Thoracic aorta (tissue), 2 donors: ENCODE measurements at places on chromosomes 5 and 9.

- no peaks in the 10 kb centered on the region for H3K4me1 ChIP-seq
- DNase-seq: no peak
- no peak overlapping the region for H3K27ac ChIP-seq
These were observed 388.7 kb downstream of the EFNA5 start for GRCh38 chr5:107282061-107282460.

DNA sequence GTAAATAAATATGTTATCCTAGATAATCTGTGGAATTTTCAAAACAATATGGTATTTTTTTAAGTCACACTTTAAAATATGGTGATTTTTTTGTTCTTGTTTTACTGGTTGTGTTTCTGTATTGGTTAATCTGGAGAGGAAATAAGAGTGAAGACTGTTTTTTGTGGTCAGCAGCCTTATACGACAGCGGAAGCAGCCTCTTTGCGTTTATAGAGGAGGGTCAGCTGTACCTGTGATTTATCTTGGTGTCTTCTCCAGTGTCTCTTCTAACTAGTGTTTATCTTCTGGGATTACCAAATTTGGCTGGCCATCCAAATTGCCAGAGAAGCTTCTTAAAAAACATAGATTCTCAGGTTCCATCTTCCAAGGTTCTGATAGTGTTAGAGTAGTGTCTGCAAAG, 58.7 kb downstream of the ICE1 start:
- no peaks in the 10 kb centered on the region for H3K4me1 ChIP-seq
- peaks cover 10% of the 10 kb centered on the region for H3K36me3 ChIP-seq
- no peak overlapping the region for H3K27ac ChIP-seq

GRCh38 chr9:123353041-123353440, 3.0 kb upstream of the CRB2 start:
- no peak overlapping the region for H3K4me3 ChIP-seq
- no peaks in the 10 kb centered on the region for H3K4me1 ChIP-seq
- no peaks in the 10 kb centered on the region for H3K36me3 ChIP-seq
- no peaks in the 10 kb centered on the region for H3K27me3 ChIP-seq
- no peak overlapping the region for H3K27ac ChIP-seq

DNA sequence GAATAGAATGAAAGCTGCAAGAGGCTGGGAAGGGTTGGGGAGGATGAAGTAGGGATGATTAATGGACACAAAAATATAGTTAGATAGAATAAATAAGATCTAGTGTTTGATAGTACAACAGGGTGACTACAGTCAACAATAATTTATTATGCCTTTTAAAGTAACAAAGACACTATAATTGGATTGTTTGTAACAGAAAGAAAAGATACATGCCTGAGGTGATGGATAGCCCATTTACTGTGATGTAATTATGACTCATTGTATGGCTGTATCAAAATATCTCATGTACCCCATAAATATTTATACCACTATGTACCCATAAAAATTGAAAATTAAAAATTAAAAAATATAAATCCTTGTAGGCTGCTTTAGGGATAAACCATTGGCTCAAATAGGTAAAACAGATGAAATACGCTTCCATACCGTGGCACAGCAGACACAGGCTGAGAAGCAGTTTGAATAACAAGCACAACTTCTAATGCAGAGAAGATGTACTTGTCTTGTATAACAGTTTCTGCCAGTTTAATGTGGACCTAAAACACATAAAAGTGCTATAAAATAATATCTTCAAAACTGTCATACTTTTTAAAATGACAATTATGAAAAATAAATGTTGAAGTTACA, 34.9 kb downstream of the APBA1 start:
- no peak overlapping the region for H3K4me3 ChIP-seq
- H3K4me1 ChIP-seq: peaks cover 7% of the 10 kb centered on the region
- no peaks in the 10 kb centered on the region for H3K27me3 ChIP-seq
- H3K27ac ChIP-seq: no peak overlapping the region
- no peak for DNase-seq

- H3K27ac ChIP-seq: no peak overlapping the region
- no peaks in the 10 kb centered on the region for H3K36me3 ChIP-seq
- no peak for DNase-seq
- H3K27me3 ChIP-seq: no peaks in the 10 kb centered on the region
- H3K4me3 ChIP-seq: no peak overlapping the region
These were observed 84.2 kb downstream of the MUSK start for GRCh38 chr9:110752766-110753165.

GRCh38 chr5:169901896-169902295, 78.4 kb downstream of the INSYN2B start:
- no peak for DNase-seq
- no peaks in the 10 kb centered on the region for H3K4me1 ChIP-seq
- H3K36me3 ChIP-seq: no peaks in the 10 kb centered on the region

DNA sequence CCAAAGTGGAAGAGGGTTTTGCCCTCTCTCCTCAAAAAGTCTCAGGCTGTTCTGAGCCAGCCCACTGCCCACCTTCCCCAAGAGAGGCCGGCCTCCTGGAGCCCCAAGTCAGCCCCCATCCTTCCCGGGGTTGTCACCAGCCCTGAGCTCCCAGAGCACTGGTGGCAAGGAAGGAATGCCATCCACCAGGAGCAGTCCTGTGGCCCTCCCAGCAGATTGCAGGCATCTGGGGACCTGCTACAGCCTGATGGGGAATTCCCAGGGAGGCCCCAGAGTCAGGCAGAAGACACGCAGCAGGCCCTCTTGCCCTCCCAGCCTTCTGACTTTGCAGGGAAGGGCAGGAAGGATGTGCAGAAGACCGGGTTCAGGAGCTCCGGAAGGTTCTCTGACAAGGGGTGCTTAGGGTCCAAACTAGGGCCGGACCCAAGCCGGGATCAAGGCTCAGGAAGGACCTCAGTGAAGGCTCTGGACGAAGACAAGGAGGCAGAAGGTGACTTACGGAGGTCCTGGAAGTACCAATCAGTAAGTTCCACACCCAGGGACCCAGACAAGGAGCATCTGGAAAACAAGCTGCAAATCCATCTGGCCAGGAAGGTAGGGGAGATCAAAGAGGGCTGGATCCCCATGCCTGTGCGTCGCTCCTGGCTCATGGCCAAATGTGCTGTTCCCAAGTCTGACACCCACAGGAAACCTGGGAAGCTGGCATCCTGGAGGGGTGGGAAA, 3.7 kb downstream of the SPATA31E1 start:
- no peak overlapping the region for H3K27ac ChIP-seq
- H3K4me3 ChIP-seq: no peak overlapping the region
- no peaks in the 10 kb centered on the region for H3K27me3 ChIP-seq
- no peaks in the 10 kb centered on the region for H3K36me3 ChIP-seq
- no peak for DNase-seq

- no peak overlapping the region for H3K27ac ChIP-seq
- no peak overlapping the region for H3K4me3 ChIP-seq
These were observed 77.9 kb downstream of the TRIM32 start for GRCh38 chr9:116765011-116765410.

DNA sequence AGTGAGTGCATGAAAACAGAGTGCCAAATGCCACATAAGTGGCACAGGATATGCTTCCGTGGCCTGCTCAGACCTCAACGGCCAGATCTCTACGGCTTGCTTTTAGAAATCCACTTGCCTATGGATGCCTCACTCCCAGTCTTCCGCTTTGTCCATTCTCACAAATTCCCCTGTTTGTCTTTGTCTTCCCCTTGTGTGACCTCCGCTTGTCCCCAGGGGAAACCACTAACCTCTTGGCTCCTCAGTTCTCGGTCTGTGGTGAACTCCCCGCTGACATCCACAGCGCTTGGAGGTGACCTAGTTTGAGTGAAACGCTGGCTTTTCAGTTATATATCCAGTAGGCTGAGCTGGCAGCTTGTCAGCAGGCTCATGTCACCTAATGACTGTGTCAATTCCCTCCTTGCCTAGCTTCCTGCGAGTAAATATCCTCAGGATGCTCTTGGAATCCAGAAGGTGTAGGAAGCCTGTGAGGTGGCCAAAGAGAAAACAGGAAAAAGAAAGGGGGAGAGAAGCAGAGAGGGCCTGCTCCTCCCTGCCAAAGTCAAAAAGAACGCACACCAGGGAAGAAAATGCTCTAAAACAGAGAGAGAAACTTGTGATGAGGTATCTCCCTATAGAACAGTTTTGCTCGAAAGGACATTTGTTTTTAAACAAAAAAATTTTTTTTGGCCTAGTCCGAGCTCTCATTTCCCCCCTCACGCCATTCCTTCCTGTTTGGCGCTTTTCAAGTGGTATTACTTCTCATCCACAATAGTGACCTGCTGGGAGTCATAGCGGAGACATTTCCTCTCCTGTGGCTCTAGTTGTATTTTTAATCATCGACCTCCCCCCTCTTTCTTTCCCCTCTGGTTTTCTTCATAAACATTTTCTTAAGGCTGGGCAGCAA, 101.6 kb upstream of the SPRY4 start:
- no peaks in the 10 kb centered on the region for H3K36me3 ChIP-seq
- DNase-seq: no peak
- H3K4me1 ChIP-seq: no peaks in the 10 kb centered on the region
- H3K27me3 ChIP-seq: no peaks in the 10 kb centered on the region

- no peak overlapping the region for H3K27ac ChIP-seq
- H3K4me3 ChIP-seq: no peak overlapping the region
- no peaks in the 10 kb centered on the region for H3K4me1 ChIP-seq
- no peaks in the 10 kb centered on the region for H3K36me3 ChIP-seq
These were observed 194.0 kb downstream of the EFNA5 start for GRCh38 chr5:107476783-107477182.

- H3K27ac ChIP-seq: no peak overlapping the region
- no peak overlapping the region for H3K4me3 ChIP-seq
- no peak for DNase-seq
- no peaks in the 10 kb centered on the region for H3K36me3 ChIP-seq
These were observed 174.2 kb upstream of the TBC1D2 start for GRCh38 chr9:98429613-98430012.

DNA sequence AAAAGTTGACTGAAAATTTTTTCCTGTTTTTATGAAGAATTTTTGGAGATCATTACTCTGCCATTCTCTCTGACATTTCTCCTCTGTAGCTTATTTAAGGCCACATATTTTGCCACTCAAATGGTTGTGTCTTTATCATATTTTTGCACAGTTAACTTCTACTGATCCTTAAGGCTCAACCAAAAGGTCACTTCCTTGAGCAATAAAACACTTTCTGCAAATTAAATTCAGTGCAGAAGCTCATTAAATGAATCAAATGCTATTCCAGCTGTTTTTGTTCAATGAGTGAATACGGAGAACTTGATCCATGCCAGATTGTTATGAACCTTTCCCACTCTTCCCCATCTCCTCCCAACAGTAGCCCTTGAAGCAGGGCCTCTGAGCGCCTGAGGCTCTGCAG, 93.8 kb upstream of the EPB41L4A start:
- H3K36me3 ChIP-seq: no peaks in the 10 kb centered on the region
- H3K4me3 ChIP-seq: no peak overlapping the region
- no peaks in the 10 kb centered on the region for H3K27me3 ChIP-seq
- no peaks in the 10 kb centered on the region for H3K4me1 ChIP-seq
- DNase-seq: no peak
- H3K27ac ChIP-seq: no peak overlapping the region
